Cardiac muscle cell (in vitro differentiated cells and primary cell): ENCODE measurements at places on chromosomes 16 and 17.

DNA sequence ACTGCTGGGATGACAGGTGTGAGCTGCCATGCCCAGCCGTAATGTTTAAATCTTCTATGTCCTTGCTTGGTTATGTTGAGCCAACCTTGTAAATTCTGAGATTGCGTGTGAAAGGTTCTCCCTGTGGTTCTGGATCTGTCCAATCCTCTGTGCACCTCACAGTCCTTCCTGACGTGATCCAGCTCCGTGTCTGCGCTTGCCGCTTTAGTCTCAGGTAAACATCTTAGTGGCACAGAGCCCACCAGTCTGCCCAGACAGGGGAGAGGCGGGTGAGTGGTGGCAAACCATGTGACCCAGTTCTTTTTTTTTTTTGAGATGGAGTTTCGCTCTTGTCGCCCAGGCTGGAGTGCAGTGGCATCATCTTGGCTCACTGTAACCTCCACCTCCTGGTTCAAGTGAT is 13.9 kb downstream of the SLC25A10 start:
- DNase-seq, result no peak

DNA sequence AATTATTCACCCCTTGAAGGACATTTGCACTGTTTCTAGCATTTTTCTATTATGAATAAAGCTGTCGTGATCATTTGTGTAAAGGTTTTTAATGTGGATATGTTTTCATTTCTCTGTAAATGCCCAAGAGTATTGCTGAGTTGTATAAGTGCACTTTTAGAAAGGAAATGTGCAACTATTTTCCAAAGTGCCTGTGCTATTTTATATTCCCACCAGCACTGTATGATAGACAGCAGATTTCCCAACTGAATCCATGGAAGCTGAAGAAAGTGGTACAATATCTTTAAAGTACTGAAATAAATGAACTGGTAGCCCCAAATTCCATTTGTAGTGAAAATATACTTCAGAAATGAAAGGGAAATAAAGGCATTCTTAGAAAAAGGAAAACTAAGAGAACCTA is 238.4 kb downstream of the BCAS3 start:
- no peak for DNase-seq

- DNase-seq, result no peak
Measured at GRCh38 chr16:84751241-84751640, 51.4 kb downstream of the USP10 start.

DNA sequence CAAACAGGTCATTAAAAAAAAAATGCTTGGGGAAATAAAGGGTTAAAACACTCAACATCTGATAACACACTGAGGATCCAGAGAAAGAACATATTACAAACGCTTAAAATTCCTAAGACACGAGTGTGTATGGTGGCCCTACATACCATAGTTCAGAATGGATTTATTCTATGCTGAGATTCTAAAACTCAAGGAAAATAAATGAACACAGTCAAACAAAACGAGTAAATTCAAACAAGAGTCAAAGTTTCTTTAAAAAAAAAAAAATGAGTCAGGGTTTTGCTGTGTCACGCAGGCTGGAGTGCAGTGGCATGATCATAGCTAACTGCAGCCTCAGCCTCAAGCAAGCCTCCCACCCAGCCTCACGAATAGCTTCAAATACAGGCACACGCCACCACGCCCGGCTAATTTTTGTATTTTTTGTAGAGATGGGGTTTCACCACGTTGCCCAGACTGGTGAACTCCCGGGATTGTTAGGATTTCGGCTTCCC is 17.4 kb downstream of the CRK start:
- peak; percentile 55 for DNase-seq

DNA sequence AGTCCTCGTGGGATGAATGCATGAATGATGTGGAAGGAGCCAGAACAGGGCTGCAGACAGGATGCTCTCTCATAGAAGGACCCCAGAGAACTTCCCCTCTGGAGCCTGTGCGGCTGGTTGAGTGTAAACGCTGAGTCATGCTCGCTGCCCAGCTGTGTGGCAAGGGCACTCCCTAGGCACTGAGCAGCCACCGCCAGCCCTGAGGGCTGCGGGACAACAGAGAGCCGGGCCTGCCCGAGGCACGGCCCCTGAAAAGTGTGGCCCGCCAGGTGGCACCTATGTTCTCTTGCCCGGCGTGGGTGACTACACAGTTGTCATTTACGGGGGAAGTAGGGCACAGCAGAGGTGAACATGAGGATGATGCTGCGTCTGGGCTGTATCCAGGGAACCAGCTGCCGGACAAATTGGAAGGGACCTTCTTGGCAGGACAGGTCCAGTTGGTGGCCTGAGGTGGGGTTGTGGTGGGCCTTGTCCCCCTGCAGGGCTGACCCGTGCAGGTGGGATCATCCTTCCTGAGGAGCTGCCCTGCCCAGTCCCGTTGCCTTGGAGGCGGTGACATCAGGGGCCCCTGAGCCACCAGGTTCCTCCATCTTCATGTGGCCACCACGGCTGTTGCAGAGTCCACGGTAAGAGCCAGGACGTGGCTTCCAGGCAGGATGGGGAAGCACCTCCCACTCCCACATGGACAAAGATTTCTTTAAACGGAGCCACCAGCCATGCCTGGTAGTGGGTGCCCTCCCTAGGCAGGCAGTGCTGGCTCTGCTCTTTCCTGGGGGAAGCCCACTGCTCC is 94.8 kb upstream of the CBX4 start:
- no peak for DNase-seq

DNA sequence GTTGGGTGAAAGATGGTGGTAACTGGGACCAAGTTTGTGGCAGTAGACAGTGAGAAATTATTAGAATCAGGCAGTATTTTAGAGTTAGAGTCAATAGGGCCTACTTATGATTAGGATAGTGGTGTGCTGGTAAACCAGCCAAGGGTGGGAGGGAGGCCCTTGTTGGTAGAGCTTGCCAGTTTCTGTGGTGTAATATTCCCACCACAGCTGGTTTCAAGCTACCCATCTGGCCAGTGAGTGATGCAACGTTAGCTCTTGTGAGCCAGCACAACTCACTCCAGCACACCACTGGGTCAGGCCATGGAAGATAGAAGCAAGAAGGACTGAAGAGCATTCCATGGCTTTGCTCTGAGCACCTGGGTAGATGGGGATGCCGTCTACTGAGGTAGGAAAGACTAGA is 34.9 kb downstream of the GNAO1 start:
- no peak for DNase-seq

DNA sequence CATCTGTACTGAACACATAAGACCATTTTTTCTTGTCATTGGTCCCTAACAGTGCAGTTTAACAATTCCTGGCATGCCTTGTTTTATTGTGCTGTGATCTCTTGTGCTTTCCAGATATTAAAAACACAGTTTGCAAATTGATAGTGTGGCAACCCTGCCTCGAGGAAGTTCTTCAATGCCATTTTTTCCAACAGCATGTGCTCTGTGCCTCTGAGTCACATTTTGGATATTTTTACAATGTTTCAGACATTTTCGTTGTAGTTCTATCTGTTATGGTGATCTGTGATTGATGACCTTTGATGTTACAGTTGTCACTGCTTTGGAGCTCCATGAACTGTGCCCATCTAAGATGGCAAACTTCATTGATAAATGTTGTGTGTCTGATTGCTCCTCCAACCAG is 66.2 kb downstream of the GOSR1 start:
- no peak for DNase-seq

GRCh38 chr17:74761419-74761818 is 13.0 kb downstream of the NHERF1 start:
- no peak for DNase-seq

DNA sequence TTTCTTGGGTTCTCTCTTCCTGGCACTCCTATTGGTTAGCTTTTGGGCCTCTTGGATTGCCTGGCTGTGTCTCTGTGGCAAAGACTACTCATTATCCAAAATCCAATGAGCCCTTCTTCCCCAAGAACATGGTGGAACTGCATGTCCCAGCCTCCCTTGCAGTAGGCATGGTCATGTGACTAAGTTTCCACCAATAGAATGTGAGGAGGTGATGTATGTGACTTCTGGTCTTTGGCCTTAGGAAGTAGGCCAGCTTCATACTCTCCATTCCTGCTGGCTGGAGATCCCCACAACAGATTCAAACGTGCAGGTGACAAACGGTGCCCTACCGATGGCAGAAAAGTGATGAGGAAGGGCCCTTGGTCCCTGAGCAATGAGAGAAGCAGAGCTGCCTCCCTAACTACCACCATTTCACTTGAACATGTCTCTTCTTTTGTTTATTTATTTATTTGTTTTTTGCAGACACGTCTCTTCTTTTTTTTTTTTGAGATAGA is 17.3 kb upstream of the SPN start:
- DNase-seq, result peak; percentile 23

DNA sequence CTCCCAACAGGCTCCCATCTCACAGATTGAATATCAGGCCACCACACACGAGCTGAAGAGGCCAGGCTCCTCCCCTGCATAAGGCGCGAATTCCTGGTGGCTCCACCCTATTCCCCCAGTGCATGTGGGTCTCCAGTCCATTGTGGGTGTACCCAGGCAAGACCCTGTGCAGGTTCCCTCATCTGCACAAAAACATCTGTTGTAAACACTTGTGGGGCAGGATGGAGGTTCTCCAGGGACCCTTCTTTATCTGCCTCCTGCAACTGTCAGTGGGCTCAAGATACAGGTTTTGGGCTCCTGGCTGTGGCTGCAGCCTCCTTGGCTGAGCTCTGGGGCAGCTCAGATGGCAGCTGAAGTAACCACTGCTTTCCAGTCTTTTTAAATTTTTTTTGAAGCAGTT is 17.6 kb upstream of the LGALS9 start:
- DNase-seq, result no peak

DNA sequence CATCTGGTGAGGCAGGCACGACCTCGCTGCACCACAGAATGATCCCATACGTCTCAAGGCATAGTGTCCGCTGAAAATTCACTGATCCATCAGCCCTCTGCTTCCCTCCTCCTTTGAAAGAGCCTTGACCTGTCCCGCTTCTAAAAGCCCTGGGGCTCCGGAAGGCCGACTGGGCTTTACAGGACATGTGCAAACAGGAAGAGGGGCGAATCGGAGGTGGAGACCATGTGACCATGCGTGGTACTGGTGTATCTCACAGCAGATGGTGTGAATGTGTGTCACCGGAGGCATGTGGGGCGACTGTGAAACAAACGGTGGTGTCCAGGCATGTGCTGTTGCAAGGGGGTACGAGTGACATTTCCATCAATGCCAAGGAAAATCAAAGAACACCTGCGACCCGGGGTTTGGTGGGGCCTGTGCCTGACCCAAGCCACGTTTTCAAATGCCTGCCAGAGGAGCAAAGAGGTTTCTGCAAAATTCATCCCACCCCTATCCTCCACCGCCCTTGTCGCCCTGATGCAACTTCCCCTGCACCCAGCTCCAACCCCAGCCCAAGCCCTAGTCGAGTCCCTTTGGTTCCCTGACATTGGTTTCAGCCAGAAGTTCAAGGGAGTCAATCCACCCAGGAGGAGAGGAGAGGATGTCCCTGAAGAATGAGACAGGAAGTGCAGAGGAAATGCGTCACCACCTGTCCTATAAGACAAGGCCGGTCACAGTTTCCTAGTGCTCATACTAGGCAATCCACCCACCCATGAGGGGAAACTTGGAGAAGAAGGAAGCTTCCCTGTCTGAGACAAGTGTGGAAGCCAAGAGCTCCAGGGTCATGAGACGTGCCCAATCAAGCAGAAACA is 5.9 kb upstream of the KCNJ18 start:
- DNase-seq, result no peak

DNA sequence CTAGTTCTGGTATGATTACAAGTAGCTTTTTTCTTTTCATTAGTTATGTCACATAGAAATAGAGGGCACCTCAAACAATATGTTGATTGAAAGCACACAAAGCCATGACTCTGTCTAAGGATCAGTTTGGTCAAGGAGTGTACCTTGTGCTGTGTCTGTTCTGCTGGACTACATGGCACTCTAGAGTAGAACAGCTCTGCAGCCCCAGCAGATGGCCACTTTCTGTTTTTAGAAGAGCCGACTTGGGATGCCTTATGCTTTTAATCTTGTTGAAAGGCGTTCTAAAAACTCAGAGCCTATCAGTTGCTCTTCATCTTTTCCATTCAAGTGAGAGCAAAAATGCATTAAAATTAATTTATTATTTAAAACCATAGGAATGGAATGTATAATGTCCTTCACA is 49.3 kb upstream of the CA10 start:
- DNase-seq, result no peak

GRCh38 chr17:50260501-50260911 is 13.8 kb upstream of the TMEM92 start:
- no peak for DNase-seq

- DNase-seq, result no peak
Measured at GRCh38 chr16:23836078-23836403, 258 bp downstream of the PRKCB start.

GRCh38 chr16:23072084-23072599 is 77.1 kb downstream of the USP31 start:
- no peak for DNase-seq

DNA sequence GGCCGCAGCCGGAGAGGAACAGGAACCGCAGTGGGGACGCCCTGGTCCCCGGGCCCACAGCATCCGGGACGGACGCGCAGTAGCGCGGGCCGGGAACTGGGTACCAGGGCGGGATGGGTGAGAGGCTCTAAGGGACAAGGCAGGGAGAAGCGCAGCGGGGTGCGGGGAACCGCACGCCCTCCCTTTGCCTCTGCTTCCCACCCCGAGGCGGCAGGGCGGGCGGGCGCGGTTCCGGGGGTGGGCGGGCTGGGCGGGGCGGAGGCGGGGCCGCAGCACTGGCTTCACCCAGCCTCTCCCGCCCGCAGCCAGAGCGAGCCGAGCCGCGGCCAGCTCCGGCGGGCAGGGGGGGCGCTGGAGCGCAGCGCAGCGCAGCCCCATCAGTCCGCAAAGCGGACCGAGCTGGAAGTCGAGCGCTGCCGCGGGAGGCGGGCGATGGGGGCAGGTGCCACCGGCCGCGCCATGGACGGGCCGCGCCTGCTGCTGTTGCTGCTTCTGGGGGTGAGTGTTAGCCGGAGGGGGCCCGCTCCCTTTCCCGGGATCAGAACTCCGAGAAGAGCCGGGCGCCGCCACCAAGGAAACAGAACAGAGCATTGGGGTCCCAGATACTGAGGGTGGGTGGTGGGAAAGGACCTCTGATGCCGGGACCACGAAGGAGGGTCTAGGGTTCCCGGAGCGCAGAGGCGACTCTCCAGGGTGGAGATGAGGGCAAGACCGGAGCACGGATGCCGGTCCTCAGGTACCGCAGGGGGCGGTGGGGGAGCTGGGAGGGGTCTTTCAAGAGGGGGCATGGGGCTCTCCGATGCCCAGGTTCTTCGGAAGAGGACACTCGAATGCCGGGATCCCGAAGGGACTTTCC is at the start of gene NGFR:
NGFR (plus strand) TSS at position 308 of the 856 bp plus-strand sequence; CDS start at position 433, 125 bp downstream.
- DNase-seq, result peak; percentile 70

- DNase-seq, result no peak
Measured at GRCh38 chr16:87580855-87581261, 21.4 kb upstream of the JPH3 start.
